Cardiac muscle cell (in vitro differentiated cells and primary cell): ENCODE measurements at places on chromosomes 4 and X. TPM values are rescaled to one million over a fixed set of nuclear protein-coding genes. Genes with fewer than 3 reads are reported as not detected.

Gene PWWP3B
- 20.9 and 25.3 TPM in 2 replicates for total RNA-seq

Gene EGFL6
- 0.07 TPM in 1 of 2 replicates, not detected in the other for total RNA-seq

Gene UCP1
- 0.21 TPM in 1 of 2 replicates, not detected in the other for total RNA-seq

Gene TMEM31
- not detected in 2 replicates for total RNA-seq

Gene USP17L27
- not detected in 2 replicates for total RNA-seq

Gene FMR1NB
- total RNA-seq, result not detected in 2 replicates

Gene MED28
- 20.1 and 20.5 TPM in 2 replicates for total RNA-seq

Gene RBM47
- total RNA-seq, result 1.1 and 2.3 TPM in 2 replicates

Gene YY2
- total RNA-seq, result 0.63 and 1.1 TPM in 2 replicates

Gene KCTD8
- total RNA-seq, result 0.56 and 3.0 TPM in 2 replicates

Gene MAP9
- 20.3 and 20.8 TPM in 2 replicates for total RNA-seq

Gene LIMCH1
- 2.8 and 5.0 TPM in 2 replicates for total RNA-seq

Gene WWC2
- 14.3 and 30.2 TPM in 2 replicates for total RNA-seq

DNA sequence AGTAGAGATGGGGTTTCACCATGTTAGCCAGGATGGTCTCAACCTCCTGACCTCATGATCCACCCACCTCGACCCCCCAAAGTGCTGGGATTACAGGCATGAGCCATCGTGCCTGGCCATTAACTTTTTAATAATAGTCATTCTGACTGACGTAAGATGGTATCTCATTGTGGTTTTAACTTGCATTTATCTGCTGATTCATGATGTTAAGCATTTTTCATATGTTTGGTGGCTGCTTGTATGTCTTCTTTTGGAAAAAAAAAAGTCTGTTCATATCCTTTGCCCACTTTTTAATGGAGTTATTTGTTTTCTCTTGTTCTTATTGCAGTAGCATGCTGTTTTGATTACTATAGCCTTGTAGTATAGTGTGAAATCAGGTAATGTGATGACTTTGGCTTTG lies 45.8 kb downstream of the ANXA10 start:
- H3K4me1 ChIP-seq, result peaks cover 2% of the 10 kb centered on the region
- no peak for DNase-seq
- H3K27ac ChIP-seq, result no peak overlapping the region
- no peaks in the 10 kb centered on the region for H3K27me3 ChIP-seq
- no peak overlapping the region for H3K4me3 ChIP-seq

DNA sequence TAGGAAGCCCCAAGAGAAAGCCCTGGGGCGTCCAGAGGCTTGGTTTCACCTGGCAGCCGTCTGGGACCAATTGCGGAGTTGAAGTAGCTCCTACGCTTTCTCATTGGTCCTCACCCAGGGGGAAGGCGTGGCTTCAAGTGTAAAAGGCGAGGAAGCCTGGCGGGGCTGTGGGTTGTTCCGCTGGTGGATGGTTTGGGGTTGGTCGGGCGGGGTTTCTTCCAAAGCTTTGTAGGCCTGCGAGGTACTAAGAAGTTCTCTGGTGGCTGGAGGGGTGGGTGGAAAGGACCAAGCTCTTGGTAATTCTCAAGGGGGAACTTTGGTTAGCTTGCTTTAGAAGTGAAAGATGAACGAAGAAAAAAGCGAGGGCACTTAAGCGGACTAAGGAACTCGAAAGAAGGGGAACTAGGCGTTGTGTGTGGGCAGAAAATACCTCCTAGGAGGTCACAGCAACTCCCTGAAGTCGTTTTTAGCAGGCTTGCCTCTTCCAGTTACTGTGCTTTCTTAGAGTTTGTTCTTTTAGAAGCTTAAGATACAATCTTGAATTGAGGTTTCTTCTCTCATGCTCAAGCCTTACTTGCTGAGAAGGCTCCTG lies 36.6 kb downstream of the CCNG2 start:
- H3K36me3 ChIP-seq, result no peaks in the 10 kb centered on the region
- DNase-seq, result no peak
- H3K27ac ChIP-seq, result no peak overlapping the region
- peaks cover 4% of the 10 kb centered on the region for H3K27me3 ChIP-seq

DNA sequence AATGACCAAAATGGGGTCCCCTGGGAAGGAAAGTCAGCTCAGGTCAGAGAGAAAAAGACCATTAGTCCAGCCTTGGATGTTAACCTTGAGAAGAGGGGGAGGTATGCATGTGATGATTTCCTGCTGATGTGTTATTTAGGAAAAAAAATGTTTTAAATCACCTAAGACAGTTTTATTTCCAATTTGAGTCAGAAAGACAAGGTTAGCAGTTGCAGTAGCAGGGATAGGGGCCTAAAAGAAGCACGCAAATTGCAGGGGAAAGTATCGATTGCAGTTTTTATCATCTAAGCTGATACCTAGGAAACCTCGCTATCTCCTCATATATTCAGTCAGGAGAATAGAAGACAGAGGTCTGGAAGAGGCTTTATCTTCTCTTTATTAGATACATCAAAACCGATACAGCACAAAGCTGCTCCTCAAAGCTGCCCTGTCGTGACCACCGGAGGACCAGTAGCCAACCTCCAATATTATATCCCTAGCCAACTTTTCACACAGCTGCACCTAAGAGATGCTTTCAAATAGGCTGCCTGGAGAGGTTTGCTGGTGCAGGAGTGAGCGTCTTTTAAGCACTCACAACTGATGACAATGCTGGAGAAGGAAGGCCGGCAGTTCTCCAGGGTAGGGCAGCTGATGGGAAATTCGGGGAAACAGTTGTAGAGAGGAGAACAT lies 289.4 kb downstream of the INPP4B start:
- no peak for DNase-seq
- peaks cover 6% of the 10 kb centered on the region for H3K4me1 ChIP-seq

GRCh38 chrX:9911487-9911886 lies 55.7 kb upstream of the CLDN34 start:
- no peak overlapping the region for H3K27ac ChIP-seq
- H3K4me3 ChIP-seq, result no peak overlapping the region
- no peak for DNase-seq
- H3K27me3 ChIP-seq, result no peaks in the 10 kb centered on the region
- no peaks in the 10 kb centered on the region for H3K4me1 ChIP-seq

- no peak for DNase-seq
- H3K4me3 ChIP-seq, result no peak overlapping the region
- no peak overlapping the region for H3K27ac ChIP-seq
- no peaks in the 10 kb centered on the region for H3K4me1 ChIP-seq
- H3K27me3 ChIP-seq, result no peaks in the 10 kb centered on the region
Observed at GRCh38 chr4:143728166-143728565, 27.7 kb upstream of the FREM3 start.

GRCh38 chr4:54541426-54542118 lies 116.2 kb upstream of the KIT start:
- no peak for DNase-seq
- H3K4me1 ChIP-seq, result peaks cover 15% of the 10 kb centered on the region
- H3K4me3 ChIP-seq, result no peak overlapping the region
- peaks cover 3% of the 10 kb centered on the region for H3K27me3 ChIP-seq
- no peak overlapping the region for H3K27ac ChIP-seq

DNA sequence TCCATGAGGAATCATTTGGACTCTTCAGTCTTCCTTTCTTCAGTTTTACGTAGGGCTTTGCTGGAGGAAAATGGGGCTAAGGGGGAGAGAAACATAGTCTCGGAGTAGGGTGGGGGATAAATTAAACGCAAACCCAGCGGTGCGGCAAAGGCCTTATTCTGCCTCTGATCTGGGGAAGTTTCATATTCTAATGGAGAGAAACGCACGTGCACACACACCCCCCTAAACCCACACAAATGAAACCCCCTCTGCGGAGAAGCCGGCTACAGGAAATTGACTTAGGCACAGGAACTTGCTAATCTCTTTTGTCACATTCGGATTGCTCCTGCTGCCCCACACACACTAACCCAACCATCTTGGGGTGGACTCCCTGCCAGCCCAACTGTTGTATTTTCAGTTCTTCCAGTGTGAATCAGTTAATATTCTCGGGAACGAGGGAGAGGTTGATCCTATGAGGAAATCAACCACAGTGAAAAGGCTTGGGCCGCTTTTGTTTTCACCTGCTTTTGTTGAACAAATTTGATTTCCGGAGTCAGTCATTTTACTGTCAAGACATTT lies at the start of gene RHOH:
RHOH (plus strand) TSS at position 308 of the 558 bp plus-strand sequence. CDS start 46,356 bp downstream, outside the sequence.
- no peak for DNase-seq
- H3K27me3 ChIP-seq, result no peaks in the 10 kb centered on the region
- H3K4me1 ChIP-seq, result peaks cover 6% of the 10 kb centered on the region
- no peaks in the 10 kb centered on the region for H3K36me3 ChIP-seq

- no peaks in the 10 kb centered on the region for H3K27me3 ChIP-seq
- no peak for DNase-seq
- no peaks in the 10 kb centered on the region for H3K36me3 ChIP-seq
- H3K4me1 ChIP-seq, result no peaks in the 10 kb centered on the region
Observed at GRCh38 chr4:114116861-114117260, 137.4 kb upstream of the ARSJ start.

DNA sequence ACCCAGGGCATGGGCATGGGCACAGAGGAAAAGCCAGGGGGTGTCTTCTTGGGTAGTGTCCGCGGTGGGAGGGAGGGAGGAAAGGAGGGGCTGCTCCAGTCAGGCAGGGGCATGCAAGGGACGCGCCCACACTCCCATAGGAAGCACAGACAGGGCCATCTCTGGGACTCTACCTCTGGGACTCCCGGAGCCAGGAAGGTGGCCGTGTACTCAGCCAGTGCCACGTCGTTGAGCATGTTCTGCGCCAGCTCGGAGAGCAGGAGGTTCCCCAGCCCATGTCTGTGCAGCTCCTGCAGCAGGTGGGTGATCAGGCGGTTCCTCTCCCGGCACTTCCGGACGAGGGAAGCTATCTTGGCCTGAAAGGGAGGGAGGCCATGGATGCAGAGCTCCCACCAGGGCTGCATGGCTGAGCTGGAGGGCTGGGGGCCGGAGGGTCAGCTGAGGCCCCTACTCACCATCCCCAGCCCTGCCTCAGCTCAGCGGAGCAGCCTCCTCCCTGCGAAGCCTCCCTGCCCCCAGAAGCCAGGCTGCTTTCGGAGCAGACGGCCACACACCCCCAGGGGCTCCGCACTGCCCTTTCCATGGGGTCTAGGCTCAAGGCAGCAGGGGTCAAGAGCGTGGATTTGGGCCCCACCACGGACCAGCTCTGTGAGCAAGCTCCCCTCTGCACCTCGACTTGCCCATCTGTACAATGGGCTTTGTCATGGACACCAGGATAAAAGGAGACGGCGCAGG lies 44.6 kb downstream of the C4orf50 start:
- no peak for DNase-seq
- peaks cover 4% of the 10 kb centered on the region for H3K27me3 ChIP-seq
- no peak overlapping the region for H3K27ac ChIP-seq
- H3K4me3 ChIP-seq, result no peak overlapping the region

DNA sequence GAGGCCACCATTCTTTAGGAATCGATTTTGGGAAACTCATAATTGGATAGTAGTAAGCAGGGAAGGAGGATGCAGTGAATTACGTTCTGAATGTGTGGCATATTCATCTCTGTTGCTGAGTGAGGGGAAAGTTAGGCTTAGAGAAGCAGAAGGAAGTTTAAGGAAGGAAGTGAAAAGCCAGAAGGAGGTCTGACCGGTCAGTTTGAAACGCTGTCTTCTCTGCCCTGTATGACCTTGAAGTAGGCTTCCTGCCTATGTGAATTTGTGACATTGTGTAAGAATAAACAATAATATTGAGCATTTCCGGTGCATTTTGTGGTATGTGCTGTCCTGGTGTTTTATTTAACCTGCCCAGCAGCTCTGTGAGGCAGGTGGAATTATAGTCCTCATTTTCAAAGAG lies 67.3 kb downstream of the PDLIM5 start:
- H3K36me3 ChIP-seq, result peaks cover 5% of the 10 kb centered on the region
- no peak for DNase-seq
- H3K4me1 ChIP-seq, result peaks cover 55% of the 10 kb centered on the region
- H3K4me3 ChIP-seq, result no peak overlapping the region
- H3K27ac ChIP-seq, result peak overlapping the region; percentile 81
- no peaks in the 10 kb centered on the region for H3K27me3 ChIP-seq

GRCh38 chrX:10259716-10260115 lies 102.9 kb downstream of the CLCN4 start:
- H3K4me3 ChIP-seq, result no peak overlapping the region
- no peaks in the 10 kb centered on the region for H3K36me3 ChIP-seq
- H3K27me3 ChIP-seq, result no peaks in the 10 kb centered on the region
- no peaks in the 10 kb centered on the region for H3K4me1 ChIP-seq

GRCh38 chrX:44343412-44344141 lies at the start of gene EFHC2:
TSS of gene EFHC2 (minus strand) at chrX:44343672. CDS start at chrX:44343588, 84 bp downstream.
- no peaks in the 10 kb centered on the region for H3K36me3 ChIP-seq
- no peaks in the 10 kb centered on the region for H3K27me3 ChIP-seq
- DNase-seq, result peak; percentile 51
- no peak within 1 kb of the TSS for H3K27ac ChIP-seq
- peak within 1 kb of the TSS; percentile 9 for H3K4me3 ChIP-seq

GRCh38 chr4:107314156-107314555 lies 278.0 kb upstream of the DKK2 start:
- H3K27me3 ChIP-seq, result no peaks in the 10 kb centered on the region
- no peak overlapping the region for H3K4me3 ChIP-seq
- no peak overlapping the region for H3K27ac ChIP-seq
- no peaks in the 10 kb centered on the region for H3K36me3 ChIP-seq
- no peaks in the 10 kb centered on the region for H3K4me1 ChIP-seq

- DNase-seq, result no peak
- no peaks in the 10 kb centered on the region for H3K27me3 ChIP-seq
- no peak overlapping the region for H3K4me3 ChIP-seq
- no peaks in the 10 kb centered on the region for H3K4me1 ChIP-seq
- no peaks in the 10 kb centered on the region for H3K36me3 ChIP-seq
- no peak overlapping the region for H3K27ac ChIP-seq
Observed at GRCh38 chrX:26373829-26374228, 157.9 kb downstream of the MAGEB5 start.

- peak; percentile 96 for DNase-seq
- no peaks in the 10 kb centered on the region for H3K27me3 ChIP-seq
- no peaks in the 10 kb centered on the region for H3K36me3 ChIP-seq
- H3K27ac ChIP-seq, result no peak overlapping the region
- H3K4me1 ChIP-seq, result peaks cover 7% of the 10 kb centered on the region
- no peak overlapping the region for H3K4me3 ChIP-seq
Observed at GRCh38 chr4:76723924-76724323, 174.0 kb downstream of the SOWAHB start.

GRCh38 chrX:127317159-127317558 lies 497.6 kb downstream of the PRR32 start:
- DNase-seq, result no peak
- no peaks in the 10 kb centered on the region for H3K27me3 ChIP-seq
- H3K4me3 ChIP-seq, result no peak overlapping the region
- no peaks in the 10 kb centered on the region for H3K4me1 ChIP-seq
- no peaks in the 10 kb centered on the region for H3K36me3 ChIP-seq

DNA sequence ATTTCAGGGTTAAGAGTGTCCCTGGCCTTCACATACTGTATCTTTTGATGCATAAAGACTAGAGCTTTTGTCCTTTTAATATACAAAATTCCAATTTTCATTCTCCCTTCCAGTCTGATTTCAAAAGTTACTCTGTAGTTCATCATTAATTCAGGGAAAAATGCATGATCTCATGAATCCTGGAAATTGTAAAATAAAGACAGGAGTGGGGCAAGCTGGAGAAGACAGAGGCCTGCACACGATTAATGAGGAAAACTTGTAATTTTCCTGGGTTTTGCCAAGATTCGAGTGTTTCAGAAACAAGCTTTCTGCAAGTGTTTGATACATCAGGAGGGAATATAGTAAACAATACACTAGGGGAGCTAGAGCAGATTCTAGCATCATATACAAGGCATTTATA lies 947.9 kb downstream of the FAT4 start:
- no peaks in the 10 kb centered on the region for H3K27me3 ChIP-seq
- H3K36me3 ChIP-seq, result no peaks in the 10 kb centered on the region
- no peak for DNase-seq
